ENCODE measurements at places on chromosomes 1 and 21.

GRCh38 chr1:84374991-84375696, 23.1 kb upstream of the DNASE2B start:
- DNase-seq: no peak

DNA sequence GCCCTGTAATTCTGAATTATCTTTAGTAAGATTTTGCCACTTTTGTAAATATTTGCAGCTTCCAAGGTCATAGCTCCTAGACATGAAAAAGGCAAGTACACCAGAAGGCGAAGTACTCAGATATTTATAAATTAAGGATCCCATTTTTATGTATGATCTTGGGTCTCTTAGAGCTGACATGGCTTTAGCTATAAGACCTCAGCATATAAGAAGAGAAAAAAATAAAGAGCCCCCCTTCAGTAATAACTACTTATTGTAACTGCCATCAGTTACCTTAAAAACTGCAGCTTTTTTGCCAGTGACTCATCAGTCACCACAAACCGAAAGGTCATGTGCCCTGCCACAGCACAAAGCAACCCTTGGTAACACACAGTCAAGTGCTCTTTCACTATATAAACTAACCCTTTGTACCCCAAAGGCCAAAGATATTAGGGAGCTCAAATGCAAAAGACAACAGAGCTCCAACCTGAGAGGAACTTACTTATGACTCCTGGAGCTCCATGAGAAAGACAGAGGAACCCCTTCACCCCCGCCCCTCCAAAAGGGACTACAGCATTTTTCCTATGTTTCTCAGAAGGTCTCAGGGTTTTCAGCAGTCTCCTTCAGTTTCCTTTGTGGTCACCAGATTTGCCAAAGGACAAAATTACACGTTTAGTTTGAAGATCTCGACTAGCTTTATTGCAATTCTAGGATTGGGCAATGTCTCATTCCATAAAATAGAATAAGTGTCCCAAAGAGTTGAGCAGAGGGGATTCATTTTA, 219.8 kb upstream of the DUSP10 start:
- DNase-seq: no peak

DNA sequence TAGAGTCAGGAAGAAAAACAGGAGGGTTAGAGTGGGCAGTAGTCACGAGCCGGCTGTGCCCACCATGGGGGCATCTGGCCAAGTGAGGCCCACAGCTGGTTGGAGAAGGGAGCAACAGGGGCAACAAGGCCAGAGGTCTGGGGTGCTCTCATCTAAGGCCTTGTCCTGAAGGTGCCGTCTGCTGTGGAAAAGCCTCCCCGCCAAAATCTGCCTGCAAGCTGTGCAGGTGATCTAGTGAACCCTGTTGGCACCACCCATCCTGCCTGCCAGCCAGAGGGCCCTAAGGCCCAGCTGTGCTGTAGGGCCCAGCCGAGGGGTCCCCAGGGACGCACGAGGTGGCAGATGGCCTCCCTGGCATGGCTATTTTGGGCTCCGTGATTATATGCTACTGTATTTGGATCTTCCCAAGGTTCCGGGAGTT, 51.3 kb downstream of the LGR6 start:
- DNase-seq: no peak

DNA sequence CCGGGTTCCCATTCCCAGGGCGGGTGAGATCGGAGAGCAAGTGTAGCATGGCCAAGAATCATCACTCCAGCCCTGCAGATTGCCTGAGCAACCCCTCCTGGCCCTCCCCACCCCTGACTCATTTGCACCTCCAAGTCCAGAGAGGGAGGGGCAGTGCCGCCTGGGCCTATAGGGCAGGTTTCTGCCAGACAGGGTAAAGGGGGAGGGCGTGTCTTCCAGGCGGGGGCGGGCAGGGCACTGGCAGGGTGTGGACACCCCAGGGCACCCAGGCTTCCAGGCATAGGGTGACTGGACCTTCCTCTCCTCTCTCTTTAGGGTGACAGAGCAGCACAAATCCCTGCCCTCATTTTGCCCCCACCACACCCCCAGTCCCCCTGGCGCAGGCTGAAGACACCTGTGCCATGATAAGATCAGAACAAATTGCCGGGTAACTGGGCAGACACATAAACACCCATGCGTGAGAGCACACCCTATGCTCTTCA, 3.2 kb upstream of the CRYBG2 start:
- DNase-seq: no peak

GRCh38 chr21:44865561-44866280, 7.8 kb downstream of the PTTG1IP start:
- no peak for DNase-seq

- DNase-seq: no peak
These were observed 49.6 kb downstream of the HLX start for GRCh38 chr1:220928725-220929300.

- no peak for DNase-seq
These were observed 30.3 kb downstream of the ZSCAN20 start for GRCh38 chr1:33502726-33503125.

DNA sequence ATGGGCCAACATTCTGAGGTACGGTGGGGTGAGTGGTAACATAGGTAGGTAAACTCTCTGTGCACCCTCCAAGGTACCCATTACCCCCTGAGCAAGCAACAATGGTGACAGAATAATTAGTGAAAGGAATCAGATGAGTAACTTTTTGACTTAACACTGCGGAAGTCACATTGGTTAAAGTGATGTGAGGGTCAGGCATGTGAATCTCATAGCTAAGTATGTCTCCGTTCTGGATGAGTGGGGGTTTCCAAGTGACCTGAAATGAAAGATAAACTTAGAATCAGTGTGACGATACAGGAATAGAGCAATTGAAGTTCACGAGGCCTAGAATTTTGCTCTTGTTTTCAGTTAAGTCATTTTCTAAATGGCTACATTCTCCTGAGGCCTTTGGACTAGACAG, 311.7 kb downstream of the KCTD3 start:
- no peak for DNase-seq

DNA sequence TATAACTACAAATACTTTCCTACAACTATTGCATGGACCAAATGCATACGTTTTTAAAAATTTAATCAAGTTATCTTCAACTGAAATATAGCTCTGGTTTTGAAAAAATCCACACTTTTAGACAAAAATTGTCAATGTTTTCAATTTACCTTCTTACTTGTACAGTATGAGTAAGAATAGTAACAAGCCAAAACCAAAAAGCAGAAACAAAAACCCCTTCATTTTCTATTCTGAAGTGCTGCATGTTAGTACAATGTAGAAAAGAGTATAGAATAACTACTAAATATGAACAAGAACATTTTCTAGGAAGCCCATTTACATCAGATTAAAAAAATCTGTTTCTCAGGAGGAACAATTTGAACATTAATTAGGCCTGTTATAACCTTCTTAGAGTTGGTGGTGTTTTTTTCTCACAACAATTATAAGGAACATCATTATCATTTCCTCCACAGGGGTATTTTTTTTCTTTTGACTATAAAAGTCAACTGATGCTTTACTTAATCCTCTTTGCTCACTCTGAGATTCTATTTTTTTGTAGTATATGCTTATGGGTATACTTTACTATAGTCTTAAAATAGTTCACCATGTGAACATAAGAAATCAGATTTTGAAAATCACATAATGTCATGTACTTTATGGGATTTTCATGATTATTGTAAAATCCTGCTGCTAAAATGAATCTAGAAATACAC, 475.4 kb downstream of the PTBP2 start:
- DNase-seq: no peak

DNA sequence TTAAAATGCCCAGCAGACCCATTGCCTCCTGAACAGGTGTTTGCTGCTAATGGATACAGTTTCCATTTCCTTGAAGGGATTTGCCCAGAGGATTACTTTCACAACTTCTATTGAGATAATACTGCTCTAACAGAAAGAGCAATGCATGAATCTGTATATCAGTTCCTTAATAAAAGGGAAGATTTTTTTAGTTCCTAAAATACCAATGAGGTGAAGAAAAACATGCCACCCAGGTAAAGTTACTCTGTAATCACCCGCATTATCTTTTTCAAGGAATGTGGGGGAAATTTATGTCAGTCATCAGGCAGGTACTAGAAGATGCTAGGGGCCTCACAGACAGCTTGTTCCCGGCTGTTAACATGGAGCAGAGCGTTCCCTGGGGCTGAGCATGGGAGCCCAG, 41.1 kb downstream of the KCNJ15 start:
- DNase-seq: no peak

DNA sequence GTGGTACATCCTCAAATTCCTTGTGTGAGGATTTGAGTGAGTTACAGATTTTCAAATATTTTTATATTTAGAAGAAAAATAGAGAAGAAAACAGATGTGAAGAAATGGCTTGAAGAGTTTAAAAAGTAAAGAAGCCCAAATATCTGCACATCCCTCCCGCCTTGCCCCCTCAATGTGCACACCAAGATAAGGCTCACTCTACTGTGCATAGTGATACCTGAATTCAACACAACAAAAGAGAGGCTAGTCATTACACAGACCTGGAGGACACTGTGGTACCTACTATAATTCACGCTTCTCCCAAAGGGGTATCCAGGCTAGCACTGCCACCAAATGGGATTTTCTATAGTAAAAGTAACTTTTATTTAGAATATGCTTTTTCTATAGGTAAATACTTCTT, 44.0 kb upstream of the SYT2 start:
- no peak for DNase-seq

GRCh38 chr1:25869909-25870606, 5.5 kb downstream of the PAQR7 start:
- no peak for DNase-seq

GRCh38 chr1:31742462-31743212, 21.5 kb downstream of the ADGRB2 start:
- no peak for DNase-seq

GRCh38 chr1:157043685-157044084, 1.9 kb downstream of the ARHGEF11 start:
- DNase-seq: no peak

Data from stimulated activated CD4-positive, alpha-beta T cell treated with anti-CD3 and anti-CD28 coated beads, Interleukin-1b, Interleukin-23, amount 100 ng/mL, for 1 hour (primary cell).